Activated CD4-positive, alpha-beta memory T cell treated with anti-CD3 and anti-CD28 coated beads for 36 hours (primary cell): ENCODE measurements at places on chromosomes 1 and 21. TPM values are rescaled to one million over a fixed set of nuclear protein-coding genes. Genes with fewer than 3 reads are reported as not detected.

ASTN1 gene
- total RNA-seq = not detected

- no peak overlapping the region for H3K27ac ChIP-seq
- H3K27me3 ChIP-seq = no peaks in the 10 kb centered on the region
- H3K4me1 ChIP-seq = peaks cover 3% of the 10 kb centered on the region
Observed at GRCh38 chr1:234628089-234628488, 18.1 kb upstream of the IRF2BP2 start.

- H3K36me3 ChIP-seq = peaks cover 53% of the 10 kb centered on the region
- peaks cover 33% of the 10 kb centered on the region for H3K4me1 ChIP-seq
- H3K27me3 ChIP-seq = no peaks in the 10 kb centered on the region
- no peak overlapping the region for H3K27ac ChIP-seq
- DNase-seq = no peak
Observed at GRCh38 chr1:42210421-42211133, 46.0 kb upstream of the GUCA2A start.

DNA sequence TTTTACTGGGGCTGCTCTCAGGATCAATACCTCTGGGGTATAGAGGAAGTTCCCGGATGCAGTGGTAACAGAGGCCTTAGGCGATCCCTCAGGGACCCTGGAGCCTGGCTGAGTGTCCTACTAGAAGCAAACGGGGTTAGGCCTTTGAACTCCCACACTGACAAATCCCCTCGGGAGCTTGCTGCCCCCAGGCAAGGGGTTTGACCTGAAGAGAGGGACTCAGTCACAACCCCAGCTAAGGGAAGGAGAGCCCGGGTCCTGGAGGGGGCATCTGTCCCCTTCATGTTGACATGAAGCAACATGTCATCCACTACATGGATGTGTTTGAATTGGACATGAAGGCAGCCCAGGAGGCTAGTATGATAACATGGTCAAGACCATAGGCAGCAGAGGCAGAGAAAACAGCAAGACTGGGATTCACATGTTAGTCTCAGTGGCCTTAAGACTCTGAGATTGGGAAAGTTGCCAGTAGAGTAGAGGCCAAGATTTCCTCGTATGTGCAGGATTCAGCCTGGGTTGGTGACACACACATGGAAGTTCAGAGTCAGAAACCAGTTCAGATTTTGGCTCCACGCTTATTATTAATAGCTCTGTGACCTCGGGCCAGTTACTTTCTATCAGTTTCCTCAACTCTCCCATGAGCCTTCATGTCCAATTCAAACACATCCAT, 101.5 kb downstream of the KCNN3 start:
- H3K27ac ChIP-seq = no peak overlapping the region
- H3K4me1 ChIP-seq = peaks cover 10% of the 10 kb centered on the region
- DNase-seq = no peak
- peaks cover 3% of the 10 kb centered on the region for H3K27me3 ChIP-seq

GRCh38 chr1:61393575-61393974, 311.2 kb downstream of the NFIA start:
- no peak overlapping the region for H3K27ac ChIP-seq
- H3K4me1 ChIP-seq = no peaks in the 10 kb centered on the region
- DNase-seq = no peak
- peaks cover 5% of the 10 kb centered on the region for H3K36me3 ChIP-seq

DNA sequence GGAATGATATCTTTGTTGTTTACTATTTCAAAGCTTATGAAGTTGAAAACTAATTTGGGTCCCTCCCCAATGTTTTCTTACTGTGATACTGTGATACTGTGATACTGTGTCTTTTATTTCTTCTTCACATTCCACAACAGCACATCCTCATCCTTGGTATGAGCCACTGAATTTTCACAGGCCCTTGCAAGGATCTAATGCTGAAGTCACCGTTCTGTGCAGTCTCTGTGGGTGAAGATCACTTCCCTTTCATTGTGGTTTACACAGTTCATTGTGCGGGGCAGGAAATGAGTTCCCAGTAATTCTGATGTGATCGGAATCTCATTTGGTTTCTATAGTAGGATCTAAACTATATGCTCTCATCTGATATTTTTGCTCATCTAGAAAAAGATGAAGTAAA, 32.1 kb upstream of the PAXBP1 start:
- H3K36me3 ChIP-seq = peaks cover 1% of the 10 kb centered on the region
- no peaks in the 10 kb centered on the region for H3K27me3 ChIP-seq
- no peak overlapping the region for H3K27ac ChIP-seq
- no peak overlapping the region for H3K4me3 ChIP-seq

DNA sequence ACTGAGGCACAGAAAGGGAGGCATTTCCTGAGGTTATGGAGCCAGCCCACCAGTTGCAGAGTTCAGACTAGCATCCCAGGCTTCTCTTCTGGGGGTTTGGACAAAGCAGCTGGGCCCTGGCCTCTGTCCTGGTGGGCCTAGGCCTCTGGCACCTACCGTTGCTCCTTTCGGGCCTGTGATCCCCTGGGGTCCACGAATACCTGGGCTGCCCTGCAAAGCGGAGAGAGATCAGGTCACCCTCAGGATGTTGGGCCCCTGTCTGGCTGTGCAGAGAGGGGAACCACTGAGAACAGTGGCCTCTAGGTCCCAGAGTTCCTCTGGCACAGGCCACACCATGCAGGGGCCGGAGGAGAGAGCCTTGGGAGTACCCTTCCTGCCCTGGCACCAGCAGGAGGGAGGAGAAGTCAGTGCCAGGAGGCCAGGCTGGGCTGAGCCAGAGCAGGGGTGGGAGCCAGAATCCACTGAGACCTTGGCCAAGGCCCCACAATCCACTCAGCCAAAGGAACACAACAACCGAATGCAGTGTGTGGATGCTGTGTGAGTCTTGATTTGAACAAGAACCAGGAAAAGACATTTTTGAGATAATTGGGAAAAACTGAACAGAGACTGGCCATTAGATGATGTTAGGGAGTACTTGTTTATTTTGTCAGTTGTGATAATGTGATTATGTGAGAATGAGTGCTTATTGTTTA, 8.9 kb downstream of the COL9A2 start:
- no peaks in the 10 kb centered on the region for H3K36me3 ChIP-seq
- no peak overlapping the region for H3K4me3 ChIP-seq
- H3K27me3 ChIP-seq = no peaks in the 10 kb centered on the region
- no peak overlapping the region for H3K27ac ChIP-seq
- peaks cover 11% of the 10 kb centered on the region for H3K4me1 ChIP-seq
